Skin of body (tissue), 3 donors: ENCODE measurements at places on chromosomes 13 and 19.

DNA sequence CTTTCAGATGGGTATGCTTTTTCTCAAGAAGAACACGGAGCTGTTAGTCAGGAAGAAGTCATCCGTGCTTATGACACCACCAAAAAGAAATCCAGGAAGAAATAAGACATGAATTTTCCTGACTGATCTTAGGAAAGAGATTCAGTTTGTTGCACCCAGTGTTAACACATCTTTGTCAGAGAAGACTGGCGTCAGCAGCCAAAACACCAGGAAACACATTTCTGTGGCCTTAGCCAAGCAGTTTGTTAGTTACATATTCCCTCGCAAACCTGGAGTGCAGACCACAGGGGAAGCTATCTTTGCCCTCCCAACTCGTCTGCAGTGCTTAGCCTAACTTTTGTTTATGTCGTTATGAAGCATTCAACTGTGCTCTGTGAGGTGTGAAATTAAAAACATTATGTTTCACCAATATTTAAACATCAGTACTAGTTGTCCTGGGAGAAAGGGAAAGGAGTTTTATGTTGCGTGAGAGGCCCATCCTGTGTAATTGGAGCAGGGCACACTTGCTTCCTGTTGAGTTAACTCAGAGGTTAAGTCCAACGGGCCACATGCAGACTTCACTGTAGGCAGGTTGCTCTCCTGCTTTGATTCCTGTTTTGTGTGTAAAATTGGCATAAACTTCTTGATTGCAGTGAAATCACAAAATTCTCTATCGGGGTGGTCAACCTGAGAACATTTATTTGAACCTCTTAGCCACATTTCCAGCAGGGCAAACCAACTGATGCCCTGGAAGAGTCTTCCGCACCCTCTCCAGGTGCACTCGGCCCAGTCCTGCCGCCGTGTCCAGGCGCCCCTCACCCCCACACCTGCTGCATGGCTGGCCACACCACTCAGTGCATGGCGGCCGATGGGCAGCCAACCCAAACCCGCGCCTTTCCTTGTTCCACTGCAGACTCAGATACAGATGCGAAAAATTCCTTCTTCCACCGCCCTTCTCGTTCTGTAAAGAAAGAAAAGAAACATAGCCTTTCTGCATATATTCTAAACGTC lies 31.6 kb downstream of the SHISA2 start:
- peak; percentile 14 for DNase-seq

DNA sequence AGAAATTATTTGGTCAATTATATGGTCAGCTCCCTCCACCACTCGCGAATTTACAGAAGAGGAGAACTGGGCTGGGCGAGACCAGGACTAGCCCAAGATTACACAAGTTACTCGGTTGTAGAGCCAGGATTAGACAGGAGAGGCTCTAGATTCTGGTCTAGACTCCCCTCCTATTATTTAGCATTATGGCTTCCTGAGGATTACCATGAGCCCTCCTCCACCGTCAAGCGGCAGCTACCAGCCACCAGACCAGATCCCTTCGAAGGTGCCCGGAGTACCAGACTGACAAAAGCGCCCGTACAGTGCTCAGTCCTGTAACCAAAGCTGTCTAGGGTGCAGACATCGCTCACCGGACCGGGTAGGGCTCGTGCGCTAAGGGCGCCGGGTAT lies 497 bp upstream of the MLNR start:
- no peak for DNase-seq

GRCh38 chr19:58573658-58574164 lies 576 bp upstream of the MZF1 start:
- DNase-seq: no peak

GRCh38 chr19:33459222-33460090 lies 62.1 kb downstream of the PEPD start:
- no peak for DNase-seq

DNA sequence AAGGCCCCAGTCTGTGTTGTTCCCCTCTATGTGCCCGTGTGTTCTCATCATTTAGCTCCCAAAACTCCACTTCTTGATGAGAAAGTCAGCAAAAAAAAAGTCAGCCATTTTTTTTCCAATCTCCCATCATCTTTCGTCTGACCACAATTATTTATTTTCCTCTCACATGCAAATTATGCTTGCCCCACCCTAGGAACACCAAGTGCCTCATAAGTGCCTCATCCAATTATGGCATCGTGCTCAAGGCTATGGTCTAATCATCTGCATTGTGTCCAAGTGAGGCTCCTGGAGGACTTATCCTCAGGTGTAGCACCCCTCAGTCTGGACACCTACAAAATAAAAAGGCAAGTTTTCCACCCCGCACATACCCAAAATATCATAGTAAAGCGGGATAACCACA lies 20.8 kb upstream of the IPO5 start:
- DNase-seq: no peak

DNA sequence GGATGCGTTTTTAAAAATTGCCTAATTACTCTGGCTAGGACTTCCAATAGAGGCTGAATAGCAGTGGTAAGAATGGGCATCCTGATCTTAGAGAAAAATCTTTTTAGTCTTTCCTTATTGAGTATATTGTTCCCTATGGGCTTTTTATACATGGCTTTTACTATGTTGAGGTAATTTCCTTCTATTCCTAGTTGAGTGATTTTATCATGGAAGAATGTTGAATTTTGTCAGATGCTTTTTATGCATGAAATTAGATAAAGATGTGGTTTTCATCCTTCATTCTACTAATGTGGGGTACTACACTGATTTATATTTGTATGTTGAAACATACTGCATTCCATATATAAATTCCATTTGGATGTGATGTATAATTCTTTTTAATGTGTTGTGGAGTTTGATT lies 2673.8 kb downstream of the PCDH9 start:
- peak; percentile 95 for DNase-seq

DNA sequence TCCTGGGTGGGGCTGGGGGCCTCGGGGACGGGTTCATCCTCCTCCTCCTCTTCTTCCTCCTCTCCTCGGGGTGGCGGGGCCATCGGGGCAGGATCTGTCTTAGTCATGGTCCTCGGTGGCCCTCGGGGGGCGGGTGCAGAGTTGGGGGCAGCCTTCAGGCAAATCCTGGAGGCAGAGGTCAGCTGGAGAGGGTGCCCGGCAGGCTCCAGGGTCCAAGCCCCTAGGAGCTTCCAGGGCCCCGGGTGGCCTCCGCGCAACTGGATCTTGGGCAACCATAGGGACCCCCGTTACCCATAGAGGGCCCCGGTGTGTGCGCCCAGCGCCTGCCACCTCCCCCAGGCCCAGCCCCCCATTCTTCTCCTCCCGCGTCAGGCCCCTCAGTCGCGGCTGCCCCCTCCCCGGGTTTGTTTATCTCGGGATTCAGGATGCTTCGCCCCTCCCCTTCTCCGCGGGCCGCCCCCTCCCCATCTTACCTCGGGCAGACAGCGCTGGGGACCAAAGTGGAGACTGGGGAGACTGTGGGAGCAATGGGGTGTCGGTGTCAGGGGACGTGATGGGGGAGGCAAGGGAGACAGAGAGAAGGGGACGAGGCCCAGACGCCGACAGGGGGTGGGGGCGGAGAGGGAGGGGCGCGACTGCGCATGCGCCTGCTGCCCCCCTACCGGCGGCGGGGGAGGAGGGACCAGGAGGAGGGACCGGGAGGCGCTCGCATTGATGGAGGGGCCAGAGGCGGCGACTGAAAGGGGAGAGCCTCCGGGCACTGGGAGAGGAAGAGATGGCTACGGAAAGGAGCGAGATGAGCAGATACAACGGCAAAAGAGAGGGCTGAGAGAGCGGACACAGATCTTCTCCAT lies at the start of gene CLIP3:
Gene CLIP3 (minus strand): TSS at position 623 of the 854 bp plus-strand sequence. CDS start 516 bp downstream, at position 107.
- DNase-seq: peak; percentile 20

GRCh38 chr13:60000081-60000480 lies 163.6 kb downstream of the DIAPH3 start:
- no peak for DNase-seq

DNA sequence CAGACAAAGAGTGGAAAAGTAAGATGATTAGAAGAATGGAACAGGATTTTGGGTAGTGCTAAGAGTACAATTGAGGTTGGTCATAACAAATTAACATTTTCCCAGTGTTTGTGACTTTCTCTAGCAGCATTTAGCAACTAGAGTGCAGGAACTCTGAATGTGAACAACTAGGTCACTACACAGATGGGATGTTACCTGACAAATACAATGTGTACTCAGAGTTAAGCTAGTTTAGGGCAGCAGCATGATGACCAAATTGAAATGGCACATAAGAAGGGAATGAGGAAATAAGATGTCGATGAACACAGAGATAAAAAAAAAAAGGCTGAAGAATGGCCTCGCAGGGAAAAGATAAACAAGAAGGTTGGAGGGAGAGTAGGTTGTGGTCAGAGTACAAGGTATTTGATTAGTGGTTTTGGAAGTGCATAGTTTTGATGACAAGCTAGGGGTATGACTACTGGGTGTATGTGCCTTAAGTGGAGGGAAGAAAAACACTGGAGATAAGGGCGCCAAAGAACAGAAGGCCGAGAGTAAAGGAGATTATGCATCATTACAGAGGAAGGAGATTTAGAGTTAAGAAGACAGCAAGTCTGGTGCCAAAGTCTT lies 381.1 kb downstream of the FGF14 start:
- DNase-seq: no peak

- no peak for DNase-seq
Observed at GRCh38 chr19:16473875-16474392, 2.2 kb upstream of the EPS15L1 start.

DNA sequence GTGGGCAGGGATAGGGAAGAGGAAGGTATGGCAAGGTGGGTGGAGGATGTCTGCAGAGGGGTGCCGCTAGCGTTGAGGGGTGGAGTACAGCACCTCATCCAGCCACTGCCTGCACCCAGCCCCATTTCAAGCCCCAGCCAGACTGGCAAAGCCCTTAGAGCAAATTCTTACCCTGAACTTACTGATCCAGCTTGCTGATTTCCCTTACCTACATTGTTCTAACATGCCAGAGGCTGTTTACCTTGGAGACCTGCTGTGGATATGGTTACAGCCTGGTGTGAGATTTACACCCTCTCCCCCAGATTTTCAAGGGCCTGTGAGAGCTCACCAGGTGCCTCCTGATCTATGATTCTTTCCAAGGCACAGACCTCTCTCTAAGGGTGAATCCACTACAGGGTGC lies 86.0 kb downstream of the ZNF726 start:
- no peak for DNase-seq

DNA sequence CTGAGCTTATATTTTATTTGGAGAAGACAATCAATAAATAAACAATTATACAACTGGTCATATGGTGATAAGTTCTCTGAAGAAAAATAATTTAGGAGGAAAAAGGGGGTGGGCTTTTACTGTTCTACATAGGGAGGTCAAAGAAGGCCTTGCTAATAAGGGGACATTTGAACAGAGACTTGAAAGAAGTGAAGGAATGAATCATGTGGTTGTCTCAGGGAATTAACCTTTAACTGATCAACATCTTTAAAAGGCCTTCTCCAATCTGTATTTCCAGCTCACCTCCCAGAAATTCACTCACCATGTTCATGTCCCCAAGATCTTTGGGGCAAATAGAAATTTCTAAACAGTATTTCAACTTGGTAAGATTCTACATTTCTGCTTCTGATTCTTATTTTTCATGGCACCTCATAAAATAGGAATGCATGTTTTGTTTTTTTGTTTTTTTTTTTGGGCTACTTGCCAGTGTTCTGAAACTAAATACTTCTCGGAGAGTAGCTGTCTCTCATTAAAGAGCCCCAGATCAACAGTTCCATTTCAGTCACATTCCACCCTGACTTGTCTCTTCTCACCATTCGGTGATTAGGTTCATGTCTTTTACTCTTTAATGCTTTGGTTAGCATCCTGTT lies 19.2 kb upstream of the LPAR6 start:
- DNase-seq: peak; percentile 33

DNA sequence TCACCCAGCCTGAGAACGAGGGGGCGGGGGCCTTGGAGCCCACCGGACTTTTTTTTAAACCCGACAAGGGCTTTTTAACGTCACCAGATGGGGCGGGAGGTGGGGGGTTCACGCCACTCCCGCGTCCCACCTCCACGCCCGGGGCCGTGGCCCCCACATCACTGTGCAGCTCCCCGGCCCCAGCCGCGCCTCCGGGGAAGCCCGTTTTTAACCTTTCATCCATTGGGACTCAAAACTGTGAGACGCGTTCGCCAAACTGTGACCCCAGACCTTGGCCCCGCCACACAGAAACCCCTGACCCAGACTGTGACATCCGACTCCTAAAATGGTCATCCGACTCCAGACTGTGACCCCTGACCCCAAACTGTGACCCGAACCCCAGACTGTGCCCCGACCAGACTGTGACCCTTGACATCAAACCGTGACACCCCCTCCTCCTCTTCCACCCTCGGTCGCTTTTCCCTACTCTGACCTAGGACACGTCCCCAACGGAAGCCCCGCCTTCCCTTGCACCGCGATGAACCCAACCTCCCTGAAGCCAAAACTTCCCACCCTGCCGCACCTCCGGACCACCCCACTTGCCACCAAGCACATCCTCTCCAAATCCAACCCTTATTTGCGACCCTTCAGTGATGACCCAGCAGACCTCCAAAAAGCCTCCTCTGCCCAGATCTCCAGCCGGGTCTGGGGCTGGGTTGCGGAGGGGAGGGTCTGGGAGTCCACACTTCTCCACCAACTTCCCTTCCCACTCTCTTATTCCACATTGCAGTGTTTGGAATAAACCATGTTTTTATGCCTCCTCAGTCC lies 1.5 kb upstream of the GRWD1 start:
- no peak for DNase-seq

DNA sequence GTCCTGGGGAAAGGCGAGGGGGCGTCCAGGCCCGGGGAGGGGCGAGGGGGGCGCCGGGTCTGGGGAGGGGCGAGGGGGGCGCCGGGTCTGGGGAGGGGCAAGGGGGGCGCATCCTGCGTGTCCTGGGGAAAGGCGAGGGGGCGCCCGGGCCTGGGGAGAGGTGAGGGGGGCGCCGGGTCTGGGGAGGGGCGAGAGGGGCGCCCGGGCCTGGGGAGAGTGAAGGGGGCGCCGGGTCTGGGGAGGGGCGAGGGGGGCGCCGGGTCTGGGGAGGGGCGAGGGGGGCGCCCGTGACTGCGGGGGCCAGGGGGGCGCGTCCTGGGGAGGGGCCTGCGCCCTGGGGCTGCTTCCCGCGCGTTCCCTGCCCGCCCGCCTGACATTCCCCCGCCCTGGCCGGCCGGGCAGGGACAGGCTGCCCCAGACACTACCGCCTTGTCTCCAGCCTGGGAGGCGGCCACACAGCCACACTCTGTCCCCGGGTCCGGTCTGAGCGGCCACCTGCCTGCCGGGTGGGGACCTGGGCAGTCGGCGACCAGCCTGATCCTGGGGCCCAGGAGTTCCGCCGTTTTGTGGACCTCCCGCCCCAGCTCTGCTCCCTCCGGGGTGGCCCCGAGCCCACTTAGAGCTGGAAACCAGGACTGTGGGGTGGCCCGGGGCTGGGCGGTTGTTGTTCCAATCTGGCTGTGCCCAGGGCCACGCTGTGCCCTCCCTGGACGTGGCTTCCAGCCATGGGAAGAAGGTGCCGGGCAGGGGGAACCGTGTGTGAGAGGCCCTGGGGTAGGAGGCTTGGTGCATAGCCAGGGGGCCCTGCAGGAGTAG lies 11.8 kb downstream of the PALM start:
- DNase-seq: no peak
